Left lung (tissue), 14 donors: ENCODE measurements at places on chromosomes 16 and 17. TPM values are rescaled to one million over a fixed set of nuclear protein-coding genes. Genes with fewer than 3 reads are reported as not detected.

CCT6B gene
- total RNA-seq = 2.0 TPM

MAP2K6 gene
- total RNA-seq = 7.2 TPM

PYDC1 gene
- not detected for total RNA-seq

DNA sequence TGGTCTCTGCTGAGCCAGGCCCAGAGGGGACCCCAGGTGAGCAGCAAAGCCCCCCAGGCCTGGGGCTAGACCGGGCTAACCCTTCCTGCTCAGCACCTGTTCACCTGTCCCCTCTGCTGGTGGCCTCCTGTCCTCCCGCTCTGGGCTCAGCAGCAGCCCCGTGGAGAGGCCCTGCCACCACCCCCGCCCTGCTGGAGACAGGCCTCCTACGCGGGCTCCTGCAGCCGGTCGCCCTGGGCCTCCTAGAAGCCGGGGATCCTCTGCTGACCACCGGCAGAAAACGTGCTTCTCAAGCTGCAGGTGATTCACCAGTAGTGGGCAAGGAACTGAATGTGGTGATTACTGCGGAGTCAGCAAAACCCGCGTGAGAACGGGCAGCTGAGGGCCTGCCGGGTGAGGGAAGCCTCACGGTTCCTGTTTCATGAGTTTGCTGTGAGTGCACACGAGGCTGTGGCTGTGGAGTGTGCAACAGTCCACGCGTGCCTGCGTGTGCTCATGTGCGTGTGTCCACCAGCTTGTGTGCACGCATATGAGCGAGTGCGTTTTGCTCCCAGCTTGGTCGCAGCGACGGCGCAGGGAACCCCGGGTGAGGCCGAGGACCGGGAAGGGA, 792 bp downstream of the SECTM1 start:
- DNase-seq = peak; percentile 88

GRCh38 chr17:76150712-76151622, 9.9 kb upstream of the FOXJ1 start:
- DNase-seq = no peak

- DNase-seq = no peak
Observed at GRCh38 chr17:35052780-35053179, 10.7 kb downstream of the RFFL start.

DNA sequence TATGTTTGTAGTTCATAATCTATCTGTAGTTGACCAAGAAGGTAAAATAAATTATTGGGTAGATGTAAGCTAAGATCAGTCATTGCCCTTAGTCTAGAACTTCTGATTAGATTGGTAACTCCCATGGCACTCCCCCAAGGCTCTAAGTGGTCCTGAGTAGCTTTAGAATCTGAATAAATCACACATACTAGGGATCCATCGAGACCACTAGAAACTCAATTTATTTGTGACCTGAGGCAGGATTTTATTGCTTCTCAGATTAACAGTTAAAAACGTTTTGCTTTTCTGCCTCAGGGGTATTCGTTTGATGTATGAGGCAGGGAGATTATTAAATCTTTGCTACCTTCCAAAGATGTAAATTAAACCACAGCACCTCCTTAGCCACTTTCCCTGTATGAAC, 24.9 kb downstream of the CMTR2 start:
- DNase-seq = no peak

GRCh38 chr17:42678951-42679491, 2.2 kb upstream of the PLEKHH3 start:
- DNase-seq = peak; percentile 53

LRRC37A3 gene
- total RNA-seq = 9.8 TPM

EPX gene
- total RNA-seq = not detected

DNA sequence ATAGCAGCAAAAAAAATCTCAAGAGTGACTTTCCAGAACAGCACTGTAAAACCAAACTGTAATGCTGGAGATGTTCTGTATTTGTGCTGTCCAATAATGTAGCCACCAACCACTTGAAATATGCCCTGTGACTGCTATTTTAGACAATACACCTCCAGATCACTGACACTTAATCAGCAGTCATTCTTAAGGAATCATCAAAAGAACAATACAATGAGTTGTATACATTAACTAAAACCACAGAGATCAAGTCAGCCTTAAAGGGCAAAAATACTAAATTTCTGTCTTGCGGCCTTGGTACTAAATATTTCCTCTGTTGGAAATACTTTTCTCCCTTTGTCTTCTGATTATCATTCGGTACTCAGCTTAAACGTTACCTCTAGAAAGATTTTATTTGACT, 33.6 kb upstream of the ANKFY1 start:
- DNase-seq = no peak
